ENCODE measurements at places on chromosomes 4 and X.

GRCh38 chr4:78355306-78355705 is 196.3 kb upstream of the ANXA3 start:
- no peak for DNase-seq

- no peak for DNase-seq
These were observed 96.0 kb downstream of the TENM3 start for GRCh38 chr4:182339221-182339641.

- DNase-seq = no peak
These were observed 189.8 kb upstream of the AFF2 start for GRCh38 chrX:148310426-148311165.

DNA sequence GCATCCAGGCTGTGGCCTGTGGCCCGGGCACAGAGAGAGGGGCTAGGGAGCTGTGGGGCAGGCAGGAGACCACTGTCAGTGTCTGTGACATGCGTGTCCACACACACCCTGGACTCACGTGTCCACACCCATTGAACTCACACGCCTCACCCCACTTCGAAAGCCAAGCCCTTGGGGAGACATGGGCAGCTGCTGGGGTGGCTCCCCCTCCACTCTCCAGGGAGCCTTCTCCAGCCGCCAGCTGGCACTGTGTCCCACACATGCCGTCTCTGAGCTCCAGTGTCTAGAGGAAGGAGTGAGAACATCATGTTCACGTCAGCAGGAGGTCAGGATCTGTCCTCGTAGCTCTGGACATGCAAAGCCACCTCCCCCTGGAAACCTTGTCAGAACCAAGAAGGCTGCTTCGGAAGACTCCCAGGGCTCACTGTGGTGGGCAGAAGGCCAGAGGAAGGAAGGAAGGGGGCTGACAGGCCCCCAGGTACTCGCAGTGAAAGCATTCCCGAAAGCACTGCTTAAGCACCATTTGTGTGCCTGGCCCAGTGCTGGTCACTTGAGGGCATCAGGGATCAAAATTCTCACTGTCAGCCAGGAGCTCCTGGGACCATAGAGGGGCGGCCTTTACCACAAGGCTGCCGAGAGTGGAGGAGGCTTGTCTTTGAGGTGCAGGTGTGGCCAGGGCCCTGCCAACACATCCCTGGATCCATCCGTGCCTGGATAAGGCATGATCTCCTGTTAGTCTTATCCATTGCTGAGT is 61.4 kb downstream of the HTRA3 start:
- no peak for DNase-seq

DNA sequence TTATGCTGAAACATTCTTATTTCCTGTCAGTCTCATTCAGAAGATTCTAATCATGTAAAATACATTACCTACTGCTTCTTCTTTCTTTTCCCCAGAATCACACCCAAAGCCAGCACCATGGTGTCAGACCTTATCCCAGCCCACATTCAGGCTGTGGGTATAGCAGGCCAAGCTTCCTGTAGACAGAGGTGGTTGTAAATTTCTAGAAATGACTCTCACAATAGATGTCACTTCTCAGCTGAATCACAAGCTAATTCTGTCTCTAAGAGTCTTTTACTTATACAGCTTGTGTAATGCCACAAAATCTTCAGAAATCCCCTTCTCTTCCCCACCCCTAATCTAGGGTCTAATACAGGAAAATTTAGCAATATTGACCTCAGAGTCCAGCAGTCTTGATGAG is 239.6 kb downstream of the PARM1 start:
- no peak for DNase-seq

GRCh38 chr4:166838975-166839614 is 395.2 kb downstream of the SPOCK3 start:
- DNase-seq = no peak

GRCh38 chr4:70522626-70523025 is 4.3 kb downstream of the AMTN start:
- DNase-seq = no peak

DNA sequence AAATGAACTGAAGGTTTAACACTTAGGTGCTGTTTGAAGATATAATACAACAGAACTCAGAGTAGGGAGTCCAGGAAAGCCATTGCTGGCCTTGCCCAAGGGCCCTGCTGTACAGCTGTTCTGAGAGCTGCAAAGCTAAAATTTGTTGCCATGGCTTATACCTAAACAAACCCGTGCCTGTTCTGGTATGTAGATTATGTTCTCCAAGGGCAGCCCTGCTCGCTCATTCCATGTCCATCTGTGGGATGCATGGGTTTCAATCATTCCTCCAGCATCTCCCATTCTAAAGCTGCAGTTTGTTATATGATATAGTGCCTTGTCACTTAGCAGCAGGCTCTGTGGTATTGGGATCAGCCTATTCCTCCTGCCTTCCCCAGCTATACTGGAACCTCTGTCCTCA is 80.8 kb upstream of the BMPR1B start:
- no peak for DNase-seq

- no peak for DNase-seq
These were observed 2.9 kb upstream of the ADH6 start for GRCh38 chr4:99221980-99222379.

GRCh38 chr4:15078682-15079642 is 76.7 kb downstream of the CPEB2 start:
- no peak for DNase-seq

DNA sequence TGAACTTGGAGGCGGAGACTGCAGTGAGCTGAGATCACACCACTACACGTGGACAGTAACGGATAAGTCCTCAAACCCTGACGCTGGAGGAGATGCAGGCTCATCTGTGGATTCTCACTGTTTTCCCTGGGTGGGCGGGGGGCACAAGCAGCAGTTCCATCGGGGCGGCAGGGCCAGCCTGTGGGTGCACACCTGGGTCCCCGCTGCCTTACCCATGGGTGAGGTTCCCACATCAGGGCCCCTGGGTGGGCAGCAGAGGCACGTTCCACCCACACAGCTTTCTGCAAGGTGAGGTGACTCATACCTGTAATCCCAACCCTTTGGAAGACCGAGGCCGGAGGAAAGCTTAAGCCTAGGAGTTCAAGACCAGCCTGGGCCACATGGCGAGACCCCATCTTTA is 56.6 kb upstream of the MXD4 start:
- DNase-seq = no peak

GRCh38 chr4:12692815-12693214 is 791.3 kb downstream of the RAB28 start:
- DNase-seq = no peak

DNA sequence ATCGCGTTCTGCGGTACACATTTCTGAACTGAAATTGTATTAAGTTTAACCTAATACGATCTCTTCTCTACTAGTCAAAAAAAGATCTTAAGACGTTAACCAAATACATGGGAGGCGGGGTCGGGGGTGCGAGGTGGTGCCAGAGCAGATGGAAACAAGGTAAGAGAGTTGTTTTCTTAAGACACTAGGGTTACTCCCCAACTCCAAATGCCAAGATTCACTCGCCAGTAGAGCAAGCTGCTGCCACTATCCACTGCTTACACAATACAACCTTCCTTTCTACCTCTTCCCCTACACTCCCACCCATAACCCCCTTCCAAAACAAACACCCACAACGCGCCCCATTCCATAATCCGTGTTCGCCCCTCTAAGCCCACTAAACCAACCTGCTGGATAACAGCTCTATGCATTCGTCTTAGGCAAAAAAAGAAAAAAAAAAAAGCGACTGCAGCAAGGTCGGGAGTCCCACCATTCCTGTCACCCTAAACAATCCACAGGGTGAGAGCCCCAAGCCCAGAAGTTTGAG is 1.3 kb downstream of the LCORL start:
- DNase-seq = no peak

GRCh38 chr4:32601848-32602247 is 1881.7 kb downstream of the PCDH7 start:
- DNase-seq = no peak

- no peak for DNase-seq
These were observed 121.3 kb downstream of the EGF start for GRCh38 chr4:110034026-110034393.

- DNase-seq = no peak
These were observed 1.0 kb downstream of the SLITRK4 start for GRCh38 chrX:143634663-143635455.

DNA sequence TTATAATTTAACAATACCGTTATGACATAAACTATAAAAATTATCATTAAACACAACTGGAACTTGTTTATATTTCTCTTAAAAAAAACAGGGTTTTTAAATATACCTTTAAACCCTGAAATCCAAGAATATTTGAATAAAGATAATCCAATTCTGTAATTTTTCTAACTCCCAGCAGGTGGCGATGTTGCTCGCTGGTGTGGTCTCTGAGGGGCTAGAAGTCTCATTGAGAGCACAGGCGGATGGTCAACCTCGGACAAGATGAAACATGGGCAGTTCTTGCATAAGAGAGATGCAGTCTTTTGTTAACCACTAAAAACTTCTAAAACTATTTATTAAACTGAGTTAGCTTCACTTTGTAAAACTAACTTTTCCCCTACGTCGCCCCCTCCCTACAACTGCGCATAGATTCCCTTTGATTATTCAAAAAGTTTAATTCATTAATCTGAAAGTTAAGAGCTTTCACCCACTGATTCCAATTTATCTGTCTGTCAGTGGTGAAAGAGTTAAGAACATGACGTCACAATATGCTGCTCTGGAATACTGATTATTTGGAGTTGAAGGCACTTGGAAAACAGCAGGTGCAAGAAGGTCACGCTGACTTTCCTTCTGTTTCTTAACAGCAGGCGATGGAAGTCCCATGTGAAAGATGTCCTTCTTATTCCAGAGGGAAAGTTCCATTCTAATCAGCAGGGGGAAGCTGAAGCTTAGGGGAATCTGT is 29.5 kb downstream of the DMP1 start:
- DNase-seq = peak; percentile 36

GRCh38 chrX:13752141-13752540 is 17.6 kb downstream of the OFD1 start:
- no peak for DNase-seq

DNA sequence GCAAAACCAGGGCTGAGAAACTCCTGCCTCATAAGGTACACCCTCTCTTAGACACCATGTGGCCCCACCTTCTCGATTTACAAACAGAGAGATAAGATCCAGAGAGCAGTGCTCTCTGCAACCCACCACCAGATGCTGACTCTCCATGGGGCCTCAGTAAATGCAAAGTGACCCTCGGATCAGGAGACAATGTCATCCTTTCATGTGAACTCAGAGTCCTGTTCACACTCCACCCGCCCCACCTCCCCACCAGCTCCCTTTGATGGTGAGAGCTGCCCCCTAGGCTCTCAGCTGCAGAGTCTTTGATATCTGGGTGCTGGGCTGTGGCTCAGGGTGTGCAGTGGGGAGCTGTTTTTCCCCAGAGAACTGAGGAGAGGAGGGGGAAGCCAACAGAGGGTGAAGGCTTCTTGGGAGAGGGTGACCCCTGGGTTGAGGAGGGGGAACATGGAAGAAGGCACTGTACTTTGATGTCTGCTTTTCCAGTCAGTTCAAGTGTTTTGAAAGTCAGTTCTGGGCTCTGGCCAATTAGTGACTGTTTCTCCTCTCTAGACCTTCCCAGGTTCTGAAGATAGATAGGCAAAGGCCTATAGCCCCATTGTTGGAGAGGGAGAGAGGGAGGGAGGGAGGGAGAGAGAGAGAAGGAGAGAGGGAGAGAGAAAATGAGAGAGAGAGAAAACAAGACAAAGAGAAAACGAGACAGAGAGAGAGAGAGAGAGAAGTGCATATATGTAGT is 88.2 kb downstream of the SCD5 start:
- no peak for DNase-seq

DNA sequence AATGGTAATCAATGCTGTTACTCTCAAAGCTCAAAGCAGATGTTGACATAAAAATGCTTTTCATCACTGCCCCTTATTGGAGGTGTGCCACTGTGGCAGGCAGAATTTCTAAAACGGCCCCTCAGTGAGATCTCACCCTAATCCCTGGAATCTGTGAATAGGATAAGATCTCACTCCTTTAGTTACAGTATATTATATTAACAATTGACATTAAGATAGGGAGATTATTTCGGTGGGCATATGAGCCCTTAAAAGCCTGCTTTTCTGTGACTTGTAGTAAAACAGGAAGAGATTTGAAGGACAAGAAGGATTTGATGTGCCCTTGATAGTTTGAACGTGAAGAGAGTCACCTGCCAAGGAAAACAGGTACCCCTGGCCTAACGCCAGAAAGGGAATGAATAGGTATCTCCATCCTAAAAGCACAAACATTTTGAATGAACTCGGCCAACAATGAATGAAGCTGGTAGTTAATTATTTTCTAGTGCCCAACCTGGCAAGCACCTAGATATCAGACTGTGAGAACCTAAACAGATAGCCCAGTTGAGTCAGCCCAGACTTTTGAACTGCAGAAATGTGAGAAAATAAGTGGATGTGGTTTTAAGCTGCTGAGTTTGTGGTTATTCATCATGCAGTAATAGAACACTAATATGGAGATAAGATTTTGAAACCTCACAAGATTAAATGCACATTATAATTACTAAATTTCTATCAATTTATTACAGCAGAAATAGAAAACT is 881.6 kb downstream of the PCDH18 start:
- DNase-seq = peak; percentile 51

- DNase-seq = no peak
These were observed 13.7 kb downstream of the SEPTIN11 start for GRCh38 chr4:76963131-76963750.

- no peak for DNase-seq
These were observed 10.2 kb upstream of the ATP6AP2 start for GRCh38 chrX:40570346-40571093.

DNA sequence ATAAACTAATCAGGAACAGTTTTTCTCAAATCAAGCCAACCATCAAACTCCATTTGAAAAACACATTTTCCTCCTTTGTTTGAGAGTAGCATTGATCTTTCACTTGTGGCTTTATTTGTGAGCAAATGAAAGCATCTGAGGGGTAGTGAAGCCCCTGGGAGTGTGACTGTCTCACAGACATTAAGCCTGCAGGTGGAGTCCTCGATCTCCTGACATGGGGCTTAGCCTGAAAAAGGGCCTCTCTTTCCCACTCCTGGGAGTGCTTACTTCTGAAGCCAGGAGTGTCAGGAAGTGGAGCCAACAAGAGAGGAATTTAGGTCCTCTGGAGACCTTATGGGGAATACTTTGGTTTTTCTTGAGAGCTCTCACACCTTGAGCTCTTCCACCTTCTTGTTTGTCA is 158.2 kb upstream of the SFRP2 start:
- no peak for DNase-seq

- no peak for DNase-seq
These were observed 25.5 kb downstream of the VEGFC start for GRCh38 chr4:176767183-176767582.

DNA sequence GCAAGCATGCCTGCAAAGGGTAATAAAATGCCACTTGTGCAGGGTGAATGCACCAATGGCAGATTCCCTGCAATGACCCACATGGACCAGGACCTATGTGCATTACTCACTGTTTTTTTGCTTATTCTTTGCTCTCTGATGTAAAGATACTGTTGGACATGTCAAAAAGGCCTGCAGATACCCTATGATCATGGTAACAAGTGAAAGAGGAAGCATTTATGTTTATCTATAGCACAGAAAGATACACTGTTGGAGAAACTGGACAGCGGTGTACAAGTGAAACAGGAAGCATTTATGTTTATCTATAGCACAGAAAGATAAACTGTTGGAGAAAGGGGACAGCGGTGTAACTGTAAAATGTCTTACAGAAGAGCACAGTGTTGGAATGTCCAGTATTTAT is 127.5 kb downstream of the PAPSS1 start:
- no peak for DNase-seq

- DNase-seq = no peak
These were observed 4.1 kb downstream of the MSANTD1 start for GRCh38 chr4:3252831-3253641.
